ENCODE measurements at places on chromosomes 11 and 22.

GRCh38 chr11:68821670-68822069 is 20.0 kb downstream of the CPT1A start:
- no peak for DNase-seq

DNA sequence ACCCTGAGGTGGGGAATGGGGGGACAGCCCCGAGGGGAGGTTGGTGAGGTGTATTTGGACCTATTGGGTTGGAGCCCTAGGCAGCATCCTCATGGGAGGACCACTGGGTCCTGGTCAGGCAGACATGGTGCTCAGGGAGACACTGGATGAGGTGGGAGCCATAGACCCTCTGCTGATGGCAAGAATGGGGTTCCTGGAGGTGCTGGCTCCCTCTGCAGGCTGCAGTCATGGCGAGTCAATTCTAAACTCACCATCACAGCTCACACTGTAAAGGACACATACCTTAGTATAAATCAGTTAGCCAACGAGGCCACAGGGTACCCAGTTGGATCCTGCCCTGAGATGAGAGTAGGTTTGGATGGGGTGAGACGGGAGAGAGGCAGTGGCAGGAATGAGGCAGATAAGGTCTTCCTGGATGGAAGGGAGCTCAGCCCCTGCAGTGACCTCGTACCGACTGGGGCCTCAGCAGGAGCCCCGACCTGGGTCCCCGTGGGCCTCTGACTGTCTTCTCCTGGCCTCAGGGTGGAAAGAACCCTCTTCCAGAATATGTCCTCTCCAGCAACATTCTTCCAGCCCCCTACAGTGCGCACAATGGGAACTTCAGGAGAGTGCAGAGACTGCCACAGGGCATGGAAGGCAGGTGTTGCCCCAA is 1.7 kb upstream of the GAB4 start:
- no peak for DNase-seq

- no peak for DNase-seq
Observed at GRCh38 chr11:36373016-36374010, 77.2 kb downstream of the PRR5L start.

- DNase-seq: no peak
Observed at GRCh38 chr11:19834771-19835170, 122.1 kb downstream of the NAV2 start.

DNA sequence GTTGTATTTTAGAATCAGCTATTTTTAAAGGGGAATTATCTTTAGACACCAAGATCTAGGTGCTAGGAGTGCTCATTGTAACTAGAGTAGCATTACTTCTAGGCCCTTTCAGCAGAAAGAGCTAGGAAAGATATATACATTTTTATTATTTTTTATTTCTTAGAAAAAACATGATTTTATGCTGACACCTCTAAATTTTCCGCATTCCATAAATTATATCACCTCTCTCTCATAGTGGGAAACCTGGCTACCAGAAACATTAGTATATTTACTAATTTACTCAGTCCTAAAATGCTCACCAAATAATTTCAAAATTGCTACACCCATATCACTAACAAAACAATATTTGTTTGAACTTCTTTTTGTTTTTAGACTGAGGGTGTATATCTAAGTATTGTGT is 32.1 kb upstream of the SLC36A4 start:
- no peak for DNase-seq

- DNase-seq: no peak
Observed at GRCh38 chr11:92180226-92180625, 44.4 kb upstream of the FAT3 start.

GRCh38 chr22:42170946-42171345 is 40.3 kb upstream of the CYP2D6 start:
- DNase-seq: no peak

DNA sequence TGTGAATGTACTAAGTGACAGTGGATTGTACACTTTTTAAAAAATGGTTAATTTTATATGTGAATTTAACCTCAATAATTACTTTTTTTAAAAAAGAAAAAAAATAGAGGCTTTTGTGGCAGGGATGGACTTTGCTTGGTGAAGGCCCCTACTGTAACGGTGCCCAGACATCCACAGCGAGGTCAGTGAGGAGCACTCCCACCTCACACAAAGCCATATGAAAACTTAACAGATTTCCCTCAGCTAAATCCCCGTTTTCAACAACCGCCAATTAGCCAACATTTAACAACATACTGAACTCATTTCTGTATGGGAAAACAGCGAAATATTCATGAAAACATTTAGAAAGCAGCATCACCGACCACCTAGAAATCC is 642 bp upstream of the C11orf58 start:
- DNase-seq: no peak

- no peak for DNase-seq
Observed at GRCh38 chr11:78196661-78197091, 8.0 kb downstream of the USP35 start.

DNA sequence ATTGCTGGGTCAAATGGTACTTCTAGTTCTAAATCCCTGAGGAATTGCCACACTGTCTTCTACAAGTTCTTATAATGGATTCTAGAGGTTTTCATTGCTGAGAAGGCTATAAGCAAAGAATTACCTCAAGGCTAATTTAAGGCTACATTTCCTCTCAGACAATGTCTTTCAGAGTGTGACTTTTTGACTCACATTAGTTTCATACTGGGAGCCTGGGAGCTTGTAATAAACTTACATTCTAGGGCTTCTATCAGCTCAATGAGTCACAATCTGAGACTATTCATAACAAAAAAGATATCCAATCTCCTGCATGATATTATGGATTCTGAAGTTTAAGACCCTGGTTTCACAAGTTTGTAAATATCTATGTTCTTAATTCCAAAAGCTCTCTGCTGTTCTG is 408.7 kb downstream of the LRRC4C start:
- DNase-seq: no peak

- DNase-seq: no peak
Observed at GRCh38 chr11:117299351-117300282, 8.5 kb downstream of the BACE1-AS start.

DNA sequence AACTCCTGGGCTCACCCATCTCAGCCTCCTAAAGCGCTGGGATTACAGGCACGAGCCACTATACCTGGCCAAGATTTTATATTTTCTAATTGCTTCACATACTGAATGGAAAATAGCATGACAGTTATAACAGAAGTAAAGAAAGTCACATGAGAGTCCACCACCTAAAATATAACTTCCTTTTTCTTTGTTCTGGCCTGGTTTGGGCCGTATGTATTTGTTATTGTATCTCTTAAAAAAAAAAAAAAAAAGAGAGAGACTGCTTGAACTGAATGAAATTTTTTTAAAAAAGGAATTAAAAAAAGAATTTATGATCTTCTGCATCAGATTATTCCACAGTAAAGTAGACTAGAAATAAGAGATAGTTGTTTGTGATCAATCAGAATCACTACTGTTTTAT is 86.0 kb upstream of the GRIK4 start:
- no peak for DNase-seq

DNA sequence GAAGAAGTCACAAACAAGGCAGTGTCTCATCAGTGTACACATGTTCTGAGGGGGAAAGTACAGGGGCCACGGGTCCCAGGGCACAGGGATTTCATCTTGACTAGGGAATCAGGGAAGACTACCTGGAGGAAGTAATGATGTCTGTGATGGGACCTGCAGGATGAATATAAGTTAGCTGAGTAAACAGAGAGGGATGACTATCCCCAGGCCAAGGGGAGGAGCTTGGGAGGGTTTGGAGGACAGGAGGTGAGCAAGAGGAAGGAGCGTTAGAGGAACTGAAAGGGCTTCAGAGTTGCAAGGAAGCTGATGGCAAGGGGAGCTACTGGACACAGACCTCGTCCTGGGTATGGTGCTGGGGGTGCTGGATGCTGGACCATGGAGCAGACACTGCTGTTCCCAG is 56.4 kb downstream of the TRAF6 start:
- DNase-seq: no peak

GRCh38 chr11:120817158-120817557 is 206.7 kb upstream of the TBCEL start:
- DNase-seq: no peak

DNA sequence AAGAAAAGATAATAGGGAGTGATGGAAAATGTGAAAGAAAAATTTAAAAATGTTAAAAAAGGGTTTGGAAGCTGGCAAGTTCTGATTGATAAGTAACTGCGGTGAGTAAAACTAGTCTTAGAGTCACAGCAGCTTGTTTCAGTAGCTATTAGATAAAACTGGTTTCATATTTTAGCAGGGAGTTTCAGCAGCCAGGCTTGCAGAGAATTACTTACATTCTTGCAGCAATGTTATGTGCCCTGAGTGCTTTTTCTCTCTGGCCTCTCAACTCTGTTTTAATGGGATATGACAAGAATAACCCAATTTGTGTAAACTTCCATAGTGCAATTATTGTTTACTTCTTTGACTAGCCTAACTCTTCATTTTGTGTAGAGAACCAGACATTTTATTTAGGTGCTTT is 33.6 kb downstream of the PPME1 start:
- DNase-seq: no peak

DNA sequence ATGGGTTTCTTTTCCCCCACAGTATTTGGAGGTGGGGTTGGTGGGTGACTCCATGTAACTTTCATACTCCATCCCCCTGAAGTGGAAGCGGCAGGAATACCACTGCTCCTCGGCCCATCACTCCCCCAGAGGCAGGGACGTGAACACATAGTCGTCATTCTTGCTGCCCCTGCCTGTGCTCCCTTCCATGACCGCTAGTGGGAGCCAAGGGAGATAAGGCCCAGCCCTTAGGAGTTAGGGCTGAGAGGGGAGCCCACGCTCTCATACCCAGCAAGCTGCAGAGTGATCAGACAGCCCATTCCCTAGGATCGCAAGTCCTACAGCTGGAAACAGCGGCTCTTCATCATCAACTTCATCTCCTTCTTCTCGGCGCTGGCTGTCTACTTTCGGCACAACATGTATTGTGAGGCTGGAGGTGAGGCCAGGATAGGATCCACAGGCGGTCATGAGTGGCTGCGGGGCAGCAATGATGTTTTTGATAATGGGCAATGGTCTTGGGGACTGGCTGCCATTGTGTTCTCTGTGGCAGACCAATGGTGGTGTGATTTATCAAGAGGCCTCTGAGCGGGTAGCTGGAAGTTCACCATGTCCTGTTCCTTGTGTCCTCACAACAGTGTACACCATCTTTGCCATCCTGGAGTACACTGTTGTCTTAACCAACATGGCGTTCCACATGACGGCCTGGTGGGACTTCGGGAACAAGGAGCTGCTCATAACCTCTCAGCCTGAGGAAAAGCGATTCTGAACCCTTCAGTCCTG is 15.9 kb downstream of the RHOG start:
- peak; percentile 44 for DNase-seq

DNA sequence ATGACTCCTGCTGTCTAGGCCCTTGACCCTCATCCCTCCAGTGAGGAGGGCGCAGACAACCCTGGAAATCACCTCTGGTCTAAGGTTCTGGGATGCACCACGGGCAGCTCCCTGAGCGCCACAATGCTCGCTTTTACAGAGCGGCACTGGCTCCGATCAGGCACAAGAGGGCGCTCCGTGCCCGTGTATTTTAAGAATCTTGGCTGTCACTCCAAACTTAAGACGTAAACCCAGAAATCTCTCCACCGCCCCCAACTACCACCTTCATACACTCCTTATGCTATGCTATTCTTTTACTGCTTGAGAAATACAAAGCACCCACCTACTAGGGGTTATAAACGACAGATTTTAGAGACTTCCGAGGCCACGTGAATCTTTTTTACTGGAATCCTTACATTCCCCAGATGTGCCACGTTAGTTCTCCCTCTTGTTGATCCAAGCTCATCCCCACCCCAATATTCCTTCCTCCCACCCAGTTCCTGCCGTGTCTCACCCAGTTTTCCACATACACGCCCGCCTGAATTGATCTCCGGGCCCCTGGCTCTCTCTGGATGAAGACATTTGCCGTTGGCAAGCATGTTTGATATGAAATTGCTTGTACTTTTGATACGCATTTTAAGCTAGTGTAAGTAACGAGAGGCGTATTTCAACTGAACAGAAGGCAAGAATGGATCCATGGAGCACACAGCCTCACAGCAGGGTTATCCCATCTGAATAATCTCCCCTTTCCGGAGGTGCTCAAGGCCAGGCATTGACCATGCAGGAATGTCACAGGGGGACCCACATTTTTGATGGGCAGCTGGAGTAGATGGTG is 453.5 kb downstream of the OPCML start:
- DNase-seq: no peak

DNA sequence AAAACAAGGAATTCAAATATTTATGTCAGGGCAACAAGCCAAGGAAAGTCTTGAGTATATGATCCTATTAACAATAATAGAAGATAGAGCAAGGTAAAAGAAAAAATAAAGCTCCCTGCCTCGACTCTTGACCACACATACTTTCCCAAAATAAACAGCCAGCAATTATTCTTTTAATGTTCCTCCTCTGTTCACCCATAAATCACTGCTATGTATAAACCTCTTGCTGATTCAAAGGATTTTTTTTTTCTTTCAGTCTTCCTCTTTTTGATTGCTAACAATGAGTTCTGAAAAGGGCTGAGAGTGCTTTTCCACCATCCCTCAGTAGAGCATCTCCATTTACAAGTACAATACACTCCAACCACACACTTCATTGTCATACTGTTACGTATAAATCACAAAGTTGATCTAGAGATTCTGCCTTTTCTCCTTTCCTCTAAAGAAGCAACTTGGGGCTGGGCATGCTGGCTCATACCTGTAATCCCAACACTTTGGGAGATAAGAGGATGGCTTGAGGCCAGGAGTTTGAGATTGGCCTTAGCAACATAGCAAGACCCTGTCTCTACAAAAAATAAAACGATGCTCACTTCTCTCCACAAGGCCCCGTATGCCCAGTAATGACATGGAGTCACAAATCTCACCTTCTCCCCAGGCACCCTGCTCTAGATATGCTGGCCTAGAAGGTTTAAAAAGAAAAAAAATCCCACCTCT is 24.0 kb downstream of the RAB30 start:
- DNase-seq: no peak

DNA sequence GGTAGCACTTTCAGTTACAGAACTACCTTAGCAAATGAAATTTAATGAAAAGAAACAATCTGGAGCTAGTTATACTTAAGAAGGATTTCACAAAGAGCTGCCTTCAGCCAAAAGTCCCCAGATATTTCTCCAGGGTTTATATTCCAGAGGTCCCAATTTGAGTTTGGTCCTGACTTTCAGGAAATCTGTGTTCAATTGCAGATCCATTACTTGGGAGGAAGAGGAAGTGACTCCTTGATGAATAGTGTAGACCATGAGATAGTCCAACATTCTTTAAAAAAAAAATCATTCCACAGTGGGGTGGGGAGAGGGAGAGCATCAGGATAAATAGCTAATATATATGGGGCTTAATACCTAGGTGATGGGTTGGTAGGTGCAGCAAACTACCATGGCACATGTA is 117.6 kb upstream of the ARHGAP20 start:
- DNase-seq: no peak

- no peak for DNase-seq
Observed at GRCh38 chr22:50307890-50308596, 597 bp upstream of the PLXNB2 start.

DNA sequence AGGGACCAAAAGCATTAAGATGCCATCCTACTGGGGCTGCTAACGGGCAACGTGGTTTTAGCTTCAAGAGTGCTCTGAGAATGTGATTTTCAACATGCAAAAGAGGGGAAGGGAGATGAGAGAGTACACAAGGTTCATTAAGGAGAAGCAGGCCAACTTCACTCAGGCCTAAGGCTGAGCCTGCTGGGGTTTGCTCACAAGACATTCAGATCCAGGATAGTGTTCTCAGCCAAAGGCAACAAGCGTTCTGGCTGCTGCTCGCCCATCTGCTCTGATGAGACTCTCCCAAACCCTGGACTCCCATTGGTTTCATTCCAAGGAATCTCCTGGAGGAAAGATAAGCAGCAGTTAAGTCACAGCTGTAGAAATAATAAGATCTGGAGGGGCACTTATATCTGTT is 23.6 kb upstream of the UPB1 start:
- DNase-seq: no peak

- no peak for DNase-seq
Observed at GRCh38 chr11:103480421-103480820, 371.2 kb downstream of the DYNC2H1 start.

GRCh38 chr11:134380229-134380628 is 31.8 kb downstream of the B3GAT1 start:
- no peak for DNase-seq

All from stimulated activated CD4-positive, alpha-beta T cell treated with anti-CD3 and anti-CD28 coated beads, Interleukin-1b, Interleukin-23, amount 100 ng/mL, for 1 hour (primary cell).